ENCODE measurements at places on chromosomes 3 and 15.

- no peak for DNase-seq
These were observed 221.8 kb downstream of the THRB start for GRCh38 chr3:24272875-24273274.

GRCh38 chr3:100103558-100104441, 10.5 kb downstream of the FILIP1L start:
- DNase-seq: no peak

DNA sequence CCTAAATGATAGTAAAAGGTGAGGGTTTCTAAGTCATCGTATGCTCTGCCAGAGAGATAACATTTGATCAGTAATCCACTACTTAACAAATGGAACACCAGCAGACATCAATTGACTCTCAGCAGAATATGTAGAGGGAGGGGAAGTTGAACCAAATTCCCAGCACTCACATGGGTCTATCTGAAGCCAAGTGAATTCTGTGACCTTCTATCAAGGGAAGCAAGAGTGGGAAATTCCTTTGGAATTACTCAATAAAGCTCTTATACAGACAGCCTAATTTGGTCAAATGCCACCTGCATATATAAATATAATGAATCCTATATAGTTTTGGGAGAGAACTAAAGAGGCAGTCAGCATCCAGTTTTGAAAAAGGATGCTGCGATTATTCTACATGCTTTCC, 15.8 kb upstream of the KCNMB2 start:
- no peak for DNase-seq

GRCh38 chr3:44477312-44478030, at the start of gene ZNF445:
Gene ZNF445 (minus strand): TSS chr3:44477670. CDS start chr3:44455549, 22,121 bp downstream.
- DNase-seq: peak; percentile 65

DNA sequence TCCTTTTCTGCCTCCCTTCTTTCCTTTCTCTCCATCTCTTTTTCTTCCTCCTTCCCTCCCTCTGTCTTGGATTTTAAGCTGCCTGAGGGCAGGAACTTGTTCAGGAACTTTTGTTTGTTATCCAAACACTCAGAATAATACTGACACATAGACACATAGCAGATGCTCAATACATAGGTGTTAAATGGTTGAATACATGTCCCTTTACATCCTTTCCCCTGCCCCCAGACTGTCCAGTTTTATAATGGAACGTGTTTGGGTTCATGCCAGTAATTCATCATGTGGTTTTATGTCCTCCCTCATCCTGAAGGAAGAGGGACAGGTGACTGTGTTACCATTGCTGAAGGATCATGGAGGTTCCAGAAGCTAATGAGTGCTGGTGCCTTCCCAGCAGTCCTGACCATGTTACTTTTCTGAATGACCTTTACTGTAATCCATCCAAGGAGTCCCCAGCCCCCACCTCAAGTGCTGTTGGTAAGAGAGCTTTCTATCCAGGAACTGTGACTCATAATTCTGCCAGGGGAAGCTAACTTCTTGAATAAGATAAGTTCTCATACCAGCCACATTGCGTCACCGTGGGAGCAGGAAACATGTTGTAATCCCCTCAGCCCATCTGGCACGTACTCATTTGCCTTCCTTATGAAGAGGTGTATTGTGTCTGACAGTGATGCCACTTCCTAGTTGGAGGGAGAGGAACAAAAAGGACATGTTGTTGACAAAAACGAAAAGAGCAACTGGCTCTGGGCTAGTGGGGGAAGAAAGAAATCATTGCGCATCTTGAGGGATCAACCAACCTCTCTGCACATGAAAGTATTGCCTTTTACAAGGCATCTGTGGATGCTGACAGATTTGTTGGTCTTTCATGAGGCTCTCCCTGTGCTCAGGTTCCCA, 52.4 kb downstream of the IL1RAP start:
- peak; percentile 67 for DNase-seq

GRCh38 chr15:96088650-96089049, 241.8 kb upstream of the NR2F2 start:
- DNase-seq: no peak

DNA sequence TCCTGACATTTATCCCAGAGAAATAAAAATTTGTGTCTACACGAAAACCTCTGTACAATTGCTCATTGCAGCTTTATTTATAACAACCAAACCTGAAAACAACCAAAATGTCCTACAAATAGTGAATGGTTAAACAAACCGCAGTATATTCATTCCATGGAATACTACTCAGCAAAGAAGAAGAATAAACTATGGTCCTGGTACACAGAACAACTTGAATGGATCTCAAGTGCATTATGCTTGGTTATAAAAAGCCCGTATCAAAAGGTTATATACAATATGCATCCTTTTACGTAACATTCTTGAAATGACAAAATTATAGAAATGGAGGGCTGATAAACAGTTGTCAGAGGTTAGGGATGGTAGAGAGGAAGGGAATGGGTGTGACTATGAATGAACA, 3.7 kb downstream of the SEC22C start:
- DNase-seq: no peak

GRCh38 chr3:94011233-94011711, 17.1 kb downstream of the STX19 start:
- no peak for DNase-seq

DNA sequence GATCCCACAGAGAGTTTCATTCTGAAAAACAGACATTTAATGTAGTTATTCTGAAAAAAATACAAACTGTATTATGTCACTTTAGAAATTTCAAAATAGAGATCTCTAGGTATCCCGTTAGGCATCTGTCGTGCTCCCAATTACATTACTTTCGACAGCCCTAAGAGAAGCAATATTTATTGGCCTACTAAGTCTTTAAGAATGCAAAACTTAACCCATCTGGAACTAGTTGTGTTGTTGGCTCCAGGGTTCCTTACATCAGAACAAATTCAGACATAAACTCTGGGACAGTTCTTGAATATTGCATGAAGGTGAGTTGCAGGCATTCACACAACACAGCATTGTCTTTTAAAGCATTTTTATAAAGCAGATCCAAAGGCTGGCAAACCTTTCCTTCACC, 498.4 kb downstream of the FHIT start:
- DNase-seq: no peak

- DNase-seq: peak; percentile 44
These were observed 564.0 kb upstream of the TGFBR2 start for GRCh38 chr3:30042274-30042859.

GRCh38 chr15:96172417-96172816, 158.1 kb upstream of the NR2F2 start:
- DNase-seq: no peak

DNA sequence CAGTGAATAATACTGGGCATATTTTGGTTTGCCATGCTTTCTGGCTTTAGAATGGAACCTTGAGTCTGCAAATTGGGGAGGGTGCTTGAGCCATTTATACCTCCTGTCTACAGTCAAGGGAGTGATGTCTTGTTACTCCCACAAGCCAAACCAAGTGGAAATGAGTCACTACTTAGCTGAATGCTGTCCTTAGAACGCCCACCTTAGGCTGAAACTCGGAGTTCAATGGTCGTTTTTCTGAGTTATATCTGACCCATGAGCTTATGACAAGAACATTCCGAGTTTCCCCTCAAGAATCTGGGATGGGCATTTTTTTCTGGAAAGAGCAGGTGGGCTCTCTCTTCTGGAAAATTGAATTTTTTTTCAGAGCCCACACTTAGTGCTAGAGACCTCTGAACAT, 17.4 kb upstream of the CLDN18 start:
- DNase-seq: no peak

DNA sequence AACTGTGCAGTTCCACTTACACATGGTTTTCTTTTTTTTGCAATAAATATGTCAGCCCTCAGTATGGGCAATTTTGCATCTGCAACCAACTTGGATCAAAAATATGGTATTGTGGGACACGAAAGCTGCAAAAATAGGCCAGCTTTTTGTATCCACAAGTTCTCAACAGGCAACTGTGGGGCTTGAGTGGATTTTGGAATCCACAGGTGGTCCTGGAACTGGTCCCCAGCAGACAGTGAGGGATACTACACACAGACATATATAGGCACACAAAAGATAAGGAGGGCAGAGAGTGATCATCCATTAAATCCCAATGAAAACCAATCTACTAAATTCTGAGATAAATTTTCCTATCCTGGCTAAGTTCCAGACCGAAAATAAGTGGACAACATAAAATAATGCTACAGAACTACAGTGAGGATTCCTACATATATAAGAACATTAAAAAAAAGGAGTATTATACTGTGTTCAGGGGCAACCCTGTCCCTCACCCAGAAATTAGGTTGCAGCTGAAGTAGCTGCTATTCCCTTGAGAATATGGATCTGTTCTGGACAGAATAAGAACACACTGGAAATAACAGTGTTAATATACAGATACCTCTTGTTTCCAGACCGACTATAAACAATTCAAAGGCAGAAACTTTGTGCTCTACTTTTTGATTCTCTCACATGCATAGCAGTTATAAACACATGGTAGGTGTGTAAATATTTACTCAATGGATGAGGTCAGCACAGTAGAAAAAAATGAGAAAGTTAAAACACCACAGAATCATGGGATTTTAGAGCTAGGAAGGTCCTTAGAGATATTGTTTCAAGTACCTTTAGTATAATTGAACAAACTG, 25.4 kb downstream of the DENND4A start:
- no peak for DNase-seq

GRCh38 chr3:107650788-107651187, 128.0 kb downstream of the BBX start:
- no peak for DNase-seq

GRCh38 chr3:193196746-193197145, 44.3 kb upstream of the PLAAT1 start:
- DNase-seq: no peak

- no peak for DNase-seq
These were observed 116.4 kb upstream of the TJP1 start for GRCh38 chr15:29938361-29939335.

- no peak for DNase-seq
These were observed 72.7 kb upstream of the WDR72 start for GRCh38 chr15:53831907-53832770.

DNA sequence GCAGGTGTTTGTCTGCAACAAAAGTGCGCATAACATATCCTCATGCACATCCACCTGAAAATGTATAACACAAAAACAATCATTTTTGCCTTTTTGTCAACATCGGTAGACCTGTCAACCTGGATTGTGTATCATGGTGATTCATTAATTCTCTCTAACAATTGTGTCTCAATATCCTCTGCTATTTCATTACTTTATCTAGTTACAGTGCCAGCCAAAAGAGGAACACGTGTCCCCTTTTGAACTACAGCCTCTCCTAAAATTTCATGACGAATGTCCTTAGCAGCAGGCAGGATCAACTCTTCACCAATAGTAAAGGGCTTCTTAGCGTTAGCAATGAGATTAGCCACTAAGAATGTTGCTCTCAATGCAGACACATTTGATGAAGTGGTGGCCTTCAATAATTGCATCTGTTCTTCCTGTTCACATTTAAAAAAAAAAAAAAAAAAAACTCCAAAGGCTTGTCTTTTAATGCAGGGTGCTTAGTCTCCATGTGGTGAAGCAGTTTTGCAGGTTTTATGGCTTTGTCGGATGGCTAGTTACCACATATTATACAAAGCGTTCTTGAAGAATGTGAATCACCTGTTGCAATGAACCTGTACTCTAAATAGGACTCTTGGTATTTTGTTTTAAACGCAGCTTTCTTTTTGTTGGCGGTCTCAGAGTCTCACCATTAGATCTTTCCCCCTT, 45.7 kb upstream of the MCTP2 start:
- DNase-seq: no peak

- DNase-seq: no peak
These were observed 14.6 kb downstream of the SLC25A36 start for GRCh38 chr3:140956058-140956835.

GRCh38 chr3:133521946-133522345, 51.5 kb upstream of the CDV3 start:
- no peak for DNase-seq

- no peak for DNase-seq
These were observed 123.2 kb downstream of the MAGI1 start for GRCh38 chr3:65915477-65915876.

DNA sequence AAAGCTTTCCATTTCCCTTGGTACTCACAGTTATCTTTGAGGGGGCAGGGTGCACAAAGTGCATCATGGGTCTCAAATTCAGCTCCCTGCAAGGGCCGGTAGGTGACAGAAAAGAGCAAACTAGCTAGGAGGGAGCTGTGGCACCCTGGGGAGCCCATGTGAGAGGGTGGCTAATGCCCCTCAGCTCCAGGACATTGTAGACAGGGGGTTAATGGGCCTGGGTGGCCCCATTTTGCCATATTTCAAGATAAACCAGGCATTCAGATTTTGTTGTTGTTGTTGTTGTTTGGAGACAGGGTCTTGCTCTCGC, 3.7 kb upstream of the SLC6A6 start:
- DNase-seq: no peak

DNA sequence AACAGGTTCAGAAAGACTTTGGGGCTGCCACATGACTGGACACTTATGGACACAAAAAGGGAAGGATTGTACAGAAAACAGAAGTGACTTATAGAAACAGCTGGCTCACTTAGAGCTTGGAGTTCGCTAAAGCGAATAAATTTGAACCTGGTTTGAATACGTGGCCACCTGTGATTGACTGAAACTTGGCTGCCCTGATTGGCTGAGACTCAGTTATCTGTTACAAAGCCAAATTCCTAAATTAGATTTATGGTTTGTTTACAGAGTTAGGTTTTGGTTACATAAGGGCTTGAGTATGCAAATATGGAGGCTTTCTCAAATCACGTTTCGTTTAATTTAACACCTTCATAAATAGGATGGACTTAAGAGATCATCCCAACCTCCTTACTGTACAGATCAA, 270.2 kb downstream of the THSD4 start:
- no peak for DNase-seq

- DNase-seq: no peak
These were observed 146.1 kb upstream of the KBTBD8 start for GRCh38 chr3:66851894-66852613.

DNA sequence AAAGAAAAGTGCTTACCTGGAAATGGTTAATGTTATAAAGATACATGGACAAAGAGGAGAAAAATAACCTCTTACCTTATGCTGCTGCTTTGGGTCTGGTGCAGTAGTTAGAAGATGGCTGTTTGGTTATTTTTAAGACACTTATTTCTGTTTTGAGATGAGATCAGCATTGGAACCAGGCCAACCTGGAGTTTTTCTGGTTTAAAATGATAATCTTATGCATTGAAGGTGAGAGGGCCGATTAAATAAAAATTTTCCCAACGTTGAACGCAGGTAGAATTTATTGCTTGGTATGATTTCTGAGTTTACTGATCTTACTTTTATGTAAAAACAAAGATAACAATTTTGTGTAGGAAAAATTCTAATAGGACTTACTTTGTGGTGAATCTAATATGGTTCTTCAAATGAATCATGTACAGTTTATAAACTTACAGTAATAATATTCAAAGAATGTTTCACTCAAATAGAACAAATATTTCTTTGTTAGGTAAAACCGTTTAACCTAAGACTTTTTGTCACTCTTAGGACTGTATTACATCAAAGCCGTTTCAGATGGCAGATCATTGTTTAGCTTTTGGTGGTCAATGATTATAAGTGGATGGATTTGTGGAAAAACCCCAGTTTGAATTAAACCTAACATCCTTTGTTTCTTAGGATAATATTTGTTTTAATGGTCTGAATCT, 14.9 kb downstream of the UBE2E2 start:
- DNase-seq: no peak

GRCh38 chr3:18790384-18790783, 357.9 kb upstream of the KCNH8 start:
- no peak for DNase-seq

- no peak for DNase-seq
These were observed 26.3 kb downstream of the CHST2 start for GRCh38 chr3:143145906-143146305.
